ENCODE measurements at places on chromosomes 11 and 22. TPM values are rescaled to one million over a fixed set of nuclear protein-coding genes. Genes with fewer than 3 reads are reported as not detected.

ACRV1 gene
- polyA plus RNA-seq = 1.4 TPM

CST6 gene
- not detected for polyA plus RNA-seq

OR8D4 gene
- polyA plus RNA-seq = not detected

DENND6B gene
- polyA plus RNA-seq = 19.3 TPM

PDGFD gene
- 0.75 TPM for polyA plus RNA-seq

C2CD3 gene
- polyA plus RNA-seq = 47.0 TPM

NPAS4 gene
- polyA plus RNA-seq = not detected

TRIM3 gene
- 16.5 TPM for polyA plus RNA-seq

GUCY1A2 gene
- polyA plus RNA-seq = 0.49 TPM

CWF19L2 gene
- polyA plus RNA-seq = 4.8 TPM

OR5A1 gene
- not detected for polyA plus RNA-seq

GRIA4 gene
- 4.8 TPM for polyA plus RNA-seq

KRTAP5-8 gene
- polyA plus RNA-seq = not detected

CSRP3 gene
- polyA plus RNA-seq = not detected

JAML gene
- 0.49 TPM for polyA plus RNA-seq

PIWIL4 gene
- polyA plus RNA-seq = 0.44 TPM

CHST1 gene
- polyA plus RNA-seq = 17.4 TPM

EMID1 gene
- polyA plus RNA-seq = 30.2 TPM

P4HA3 gene
- polyA plus RNA-seq = 2.1 TPM

AQP11 gene
- polyA plus RNA-seq = 8.8 TPM

MS4A6A gene
- polyA plus RNA-seq = 9.8 TPM

UBQLN3 gene
- not detected for polyA plus RNA-seq

OR52I1 gene
- polyA plus RNA-seq = not detected

ZNF214 gene
- 1.2 TPM for polyA plus RNA-seq

C11orf86 gene
- polyA plus RNA-seq = not detected

SLC37A2 gene
- 2.0 TPM for polyA plus RNA-seq

TPBGL gene
- polyA plus RNA-seq = 3.0 TPM

MCM5 gene
- polyA plus RNA-seq = 66.6 TPM

KIRREL3 gene
- polyA plus RNA-seq = 52.5 TPM

FOLR3 gene
- not detected for polyA plus RNA-seq

DLG2 gene
- polyA plus RNA-seq = 12.9 TPM

OTOG gene
- 1.3 TPM for polyA plus RNA-seq

CHRM1 gene
- polyA plus RNA-seq = 18.8 TPM

MRPL23 gene
- polyA plus RNA-seq = 66.2 TPM

JRKL gene
- 3.6 TPM for polyA plus RNA-seq

CHEK1 gene
- 24.5 TPM for polyA plus RNA-seq

MAPK8IP1 gene
- 180 TPM for polyA plus RNA-seq

CLDN5 gene
- polyA plus RNA-seq = 123 TPM

GRM5 gene
- polyA plus RNA-seq = 1.1 TPM

OR51I1 gene
- not detected for polyA plus RNA-seq

CCDC89 gene
- polyA plus RNA-seq = 2.3 TPM

GGTLC3 gene
- polyA plus RNA-seq = not detected

C11orf52 gene
- 9.1 TPM for polyA plus RNA-seq

OR6A2 gene
- not detected for polyA plus RNA-seq

SLC22A12 gene
- polyA plus RNA-seq = not detected

PATE2 gene
- not detected for polyA plus RNA-seq

EIF3M gene
- polyA plus RNA-seq = 106 TPM

SLC25A18 gene
- polyA plus RNA-seq = 40.2 TPM

CD3G gene
- polyA plus RNA-seq = not detected

SLCO2B1 gene
- polyA plus RNA-seq = 21.9 TPM

DCDC1 gene
- not detected for polyA plus RNA-seq

TMEM138 gene
- 26.1 TPM for polyA plus RNA-seq

SF3A1 gene
- polyA plus RNA-seq = 205 TPM

SULT4A1 gene
- 41.8 TPM for polyA plus RNA-seq

TSPO gene
- 84.5 TPM for polyA plus RNA-seq

PPM1F gene
- 9.3 TPM for polyA plus RNA-seq

POTEH gene
- not detected for polyA plus RNA-seq

All from brain (organoid and tissue), 16 donors.